ENCODE measurements at places on chromosomes 5 and 9. TPM values are rescaled to one million over a fixed set of nuclear protein-coding genes. Genes with fewer than 3 reads are reported as not detected.

- DNase-seq, result no peak
Observed at GRCh38 chr9:110509792-110510191, 69.7 kb downstream of the SVEP1 start.

- peak; percentile 80 for DNase-seq
Observed at GRCh38 chr9:136345281-136346156, 18.0 kb downstream of the DNLZ start.

GRCh38 chr9:36035006-36035405 lies 1.7 kb upstream of the RECK start:
- DNase-seq, result no peak

DNA sequence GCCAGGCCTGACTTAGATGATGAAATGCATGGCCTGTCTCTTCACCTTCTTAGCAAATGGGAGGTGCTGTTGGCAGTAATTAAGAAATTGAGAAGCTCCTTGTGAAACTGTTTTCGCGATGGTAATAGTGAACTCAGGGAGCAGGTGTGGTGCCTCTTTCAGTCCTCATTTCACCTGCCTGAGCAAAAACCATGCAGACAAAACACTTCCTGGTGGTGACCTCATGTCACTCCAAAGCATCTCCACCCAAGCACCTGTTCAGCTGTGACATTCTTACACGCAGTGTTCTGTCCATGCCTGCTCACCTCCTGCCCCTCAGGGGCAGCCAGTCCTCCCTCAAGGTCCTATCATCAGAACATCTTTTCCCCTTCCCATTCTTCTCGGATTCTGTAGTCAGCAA lies 146.5 kb downstream of the CD180 start:
- DNase-seq, result no peak

DNA sequence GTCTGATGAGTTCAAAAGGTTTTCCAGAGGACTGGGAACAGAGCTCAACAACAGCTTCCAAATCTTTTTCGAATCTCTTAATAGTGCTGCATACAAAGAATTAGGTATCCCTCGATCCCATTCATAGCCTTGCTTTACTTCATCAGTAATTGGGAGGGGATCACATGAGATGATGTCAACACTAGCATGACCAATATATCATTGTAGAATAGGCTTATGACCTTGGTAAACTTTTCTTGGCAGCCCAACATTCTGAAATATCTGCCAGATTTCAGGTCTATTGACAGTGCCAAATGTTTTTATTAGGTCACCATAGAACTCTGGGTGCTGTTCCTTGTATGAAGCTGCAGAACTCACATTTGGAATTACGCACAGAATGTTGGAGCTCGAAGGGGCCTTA lies 228.9 kb downstream of the FGF10 start:
- peak; percentile 6 for DNase-seq

DNA sequence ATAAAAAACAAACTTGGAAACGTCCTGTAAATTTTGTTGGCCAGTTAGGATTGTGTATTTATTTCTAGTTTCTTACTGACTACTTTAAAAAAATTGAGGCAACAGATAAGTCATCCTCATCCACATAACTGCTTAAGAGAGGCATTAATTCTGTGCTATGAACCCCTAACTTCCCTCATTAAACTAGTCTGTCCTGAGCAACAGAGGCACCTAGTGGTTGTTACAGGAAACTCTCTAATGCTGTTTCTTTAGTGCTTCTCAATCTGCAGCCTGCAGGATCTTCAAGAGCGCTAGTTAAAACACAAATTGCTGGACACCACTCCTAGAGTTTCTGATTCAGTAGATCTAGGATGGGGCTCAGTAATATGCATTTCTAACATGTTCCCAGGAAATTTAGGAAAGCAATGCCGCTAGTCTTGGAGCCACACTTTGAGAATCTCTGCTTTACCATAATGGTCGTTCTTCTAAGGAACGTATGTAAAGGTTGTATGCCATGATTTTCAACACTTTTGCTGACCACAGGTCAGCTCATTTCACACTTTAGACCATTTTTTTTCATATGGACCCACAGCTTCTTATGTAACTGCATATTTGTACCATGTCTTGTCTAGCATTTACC lies 410.1 kb upstream of the SMARCA2 start:
- no peak for DNase-seq

The ADCY2 gene
- total RNA-seq, result 1.2 TPM

DNA sequence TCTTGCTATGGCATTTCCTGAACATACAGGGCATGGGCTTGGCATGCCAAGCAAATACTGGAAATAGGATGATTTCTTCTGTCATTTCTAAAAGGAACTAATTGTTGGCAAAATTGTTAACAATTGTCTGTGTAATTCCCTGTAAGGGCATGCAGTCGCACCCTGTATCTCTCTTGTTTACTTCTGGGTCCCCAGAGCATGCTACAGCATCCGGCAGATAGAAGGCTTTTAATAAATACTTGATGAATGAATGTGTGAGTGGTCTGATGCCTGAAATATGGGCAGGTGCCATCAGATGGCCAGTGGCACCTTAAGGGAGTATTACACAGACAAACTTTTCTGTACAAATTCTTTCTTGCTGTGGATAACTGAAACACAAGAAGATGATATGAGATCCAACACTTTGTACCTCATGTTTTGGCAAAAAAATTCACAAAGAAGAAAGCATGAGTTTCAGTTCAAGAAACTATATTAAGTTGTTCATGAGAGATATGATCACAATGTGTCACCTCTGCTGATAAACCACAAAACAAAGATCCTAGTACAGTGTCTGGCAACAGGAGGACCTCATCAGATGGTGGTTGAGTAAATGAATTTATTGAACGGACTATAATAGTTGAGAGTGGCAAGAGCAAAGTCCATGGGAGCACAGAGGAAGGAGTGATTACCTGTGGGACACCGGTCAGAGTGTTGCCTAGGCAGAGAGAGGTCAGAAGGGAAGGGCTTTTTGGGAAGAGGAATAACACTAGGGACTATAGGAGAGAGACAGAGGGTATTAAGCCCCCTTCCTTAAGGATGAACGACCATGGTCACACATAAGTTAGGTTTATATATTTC lies 194.2 kb downstream of the ATP10B start:
- no peak for DNase-seq

DNA sequence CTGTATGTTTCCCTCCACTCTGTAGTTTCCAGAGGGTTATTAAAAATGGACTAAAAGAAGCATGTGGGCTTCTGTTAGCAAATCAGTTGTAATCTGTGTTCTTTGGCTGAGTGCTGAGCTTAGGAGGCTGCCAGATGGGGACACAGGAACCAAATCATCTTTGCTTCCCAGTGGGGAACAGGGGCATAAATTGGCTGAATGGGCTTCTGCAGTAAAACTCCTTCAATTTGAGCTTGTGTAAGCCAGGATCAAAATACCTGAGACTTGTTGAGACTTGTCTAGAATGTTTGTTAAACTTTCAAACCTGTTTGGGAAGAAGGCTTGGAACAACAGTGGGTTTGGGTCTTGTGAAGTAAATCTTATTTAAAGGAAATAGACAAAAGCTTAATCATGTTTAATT lies 32.2 kb upstream of the TNFAIP8 start:
- DNase-seq, result no peak

DNA sequence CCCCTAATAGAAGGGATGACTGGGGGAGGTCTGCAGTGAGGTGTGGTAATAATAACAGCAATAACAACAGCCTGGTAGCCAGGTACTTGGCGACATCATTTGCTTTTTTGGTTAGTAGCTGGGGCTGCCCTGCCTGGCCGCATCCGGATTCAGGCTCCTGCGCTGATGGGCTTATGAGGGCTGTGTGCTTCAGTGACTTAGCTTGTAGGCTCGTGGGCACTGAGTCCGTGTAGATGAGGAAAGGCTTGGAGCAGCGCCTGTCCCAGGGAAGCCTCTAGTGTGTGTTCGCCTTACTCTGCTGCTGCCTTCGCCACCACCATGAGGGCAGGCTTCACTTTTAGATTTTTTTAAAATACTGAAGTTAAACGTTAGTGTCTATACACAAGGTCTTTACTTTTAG lies 4.5 kb downstream of the NDUFS6 start:
- DNase-seq, result no peak
